Stimulated activated CD4-positive, alpha-beta T cell treated with anti-CD3 and anti-CD28 coated beads, Interleukin-2, amount 100 ng/mL, for 48 hours (primary cell): ENCODE measurements at places on chromosomes 3 and 15.

GRCh38 chr3:9278498-9278897 lies 29.1 kb upstream of the SRGAP3 start:
- no peak for DNase-seq

- no peak for DNase-seq
These were observed 53.5 kb downstream of the WHAMM start for GRCh38 chr15:82862886-82863285.

DNA sequence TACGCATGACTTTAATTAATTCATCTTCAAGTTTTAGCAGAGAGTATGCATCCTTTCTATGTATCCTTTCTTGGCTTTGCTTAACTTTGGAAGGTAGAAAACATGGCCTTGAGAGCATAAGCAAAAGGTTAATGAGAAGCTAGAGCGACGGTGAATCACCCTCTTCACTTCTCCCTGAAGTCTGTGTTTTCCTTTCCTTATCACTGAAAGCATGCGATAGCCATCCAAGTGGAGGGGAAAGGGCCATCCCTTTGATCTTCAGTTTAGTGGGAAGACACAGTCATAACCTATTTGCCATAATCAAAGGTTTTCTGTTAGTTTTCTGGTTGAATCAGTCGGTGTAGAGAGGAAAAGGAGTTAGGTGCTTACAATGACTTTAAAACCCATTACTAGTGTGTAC lies 354.0 kb upstream of the ROBO2 start:
- no peak for DNase-seq

GRCh38 chr3:4693620-4694019 lies 200.5 kb downstream of the ITPR1 start:
- DNase-seq: no peak

DNA sequence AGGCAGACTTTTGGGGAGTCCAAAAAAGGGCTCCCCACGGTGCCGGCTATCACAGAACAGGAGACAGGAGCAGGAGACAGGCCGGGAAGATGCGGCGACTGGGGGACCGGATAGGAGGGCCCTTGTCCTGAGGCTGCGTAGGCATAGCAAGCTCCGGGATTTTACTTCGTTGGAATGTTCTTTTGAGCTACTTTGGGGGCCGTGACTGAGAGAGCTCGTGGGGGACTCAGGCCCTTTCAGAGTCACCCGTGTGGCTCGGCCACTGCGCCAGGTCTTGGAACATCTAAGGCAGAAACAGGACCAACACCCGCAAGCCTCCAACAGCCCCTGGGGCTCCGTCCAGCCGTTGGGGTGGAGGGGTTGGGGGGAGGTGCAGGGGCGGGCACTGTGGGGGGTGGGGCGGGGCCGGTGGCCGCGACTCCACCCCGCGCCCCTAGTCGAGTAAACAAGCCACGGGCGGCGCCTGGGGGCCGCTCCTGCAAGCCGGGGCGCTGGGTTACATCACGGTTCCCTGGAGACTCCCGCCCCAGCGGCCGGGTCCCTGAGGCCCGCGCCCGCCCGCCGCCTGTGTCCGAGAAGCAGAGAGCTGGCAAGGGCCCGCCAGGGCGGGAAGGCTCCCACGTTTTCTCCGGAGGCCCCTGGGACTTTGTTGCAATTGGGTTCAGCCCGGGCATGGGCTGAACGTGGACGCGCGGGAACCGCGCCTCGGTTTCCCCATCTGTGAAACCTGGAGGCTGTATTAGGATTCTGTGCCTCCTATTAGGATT lies 23.3 kb upstream of the C15orf39 start:
- DNase-seq: no peak

GRCh38 chr3:62502315-62503300 lies 129.3 kb upstream of the FEZF2 start:
- DNase-seq: no peak

DNA sequence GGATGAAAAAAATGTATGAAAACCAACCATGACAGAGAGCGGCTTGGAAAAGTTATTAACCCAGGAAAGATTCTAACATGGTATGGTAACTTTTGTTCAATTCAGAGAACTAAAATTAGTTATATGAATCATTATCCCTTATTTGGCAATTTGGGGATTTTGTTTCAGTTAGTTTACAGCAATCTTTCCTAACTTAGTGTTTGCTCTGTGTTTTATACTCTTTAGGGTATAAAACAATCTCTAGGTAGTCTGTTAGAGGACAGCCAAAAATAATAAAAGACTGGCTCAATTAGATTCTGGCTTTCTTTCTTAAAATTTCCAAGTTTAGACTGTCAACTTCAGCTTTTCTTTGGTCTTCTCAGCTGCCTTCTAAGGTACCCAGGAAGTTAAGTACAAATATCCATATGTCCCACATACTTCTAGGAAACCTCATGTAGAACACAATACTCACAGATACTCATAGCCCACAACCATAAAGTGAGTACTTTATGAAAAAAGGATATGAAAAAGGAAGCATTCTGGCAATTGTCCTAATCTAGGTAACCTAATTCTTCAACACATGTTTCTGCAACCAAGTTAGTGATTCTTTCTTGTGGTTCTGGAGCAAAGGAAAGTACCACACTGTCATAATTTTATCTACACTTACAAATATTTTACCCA lies 849.3 kb downstream of the ROBO1 start:
- DNase-seq: no peak

GRCh38 chr3:14845180-14845579 lies 26.4 kb downstream of the FGD5 start:
- DNase-seq: no peak
